Lower leg skin (tissue), 4 donors: ENCODE measurements at places on chromosomes 3 and 15.

GRCh38 chr3:67593761-67594234, 60.6 kb downstream of the SUCLG2 start:
- DNase-seq = no peak

DNA sequence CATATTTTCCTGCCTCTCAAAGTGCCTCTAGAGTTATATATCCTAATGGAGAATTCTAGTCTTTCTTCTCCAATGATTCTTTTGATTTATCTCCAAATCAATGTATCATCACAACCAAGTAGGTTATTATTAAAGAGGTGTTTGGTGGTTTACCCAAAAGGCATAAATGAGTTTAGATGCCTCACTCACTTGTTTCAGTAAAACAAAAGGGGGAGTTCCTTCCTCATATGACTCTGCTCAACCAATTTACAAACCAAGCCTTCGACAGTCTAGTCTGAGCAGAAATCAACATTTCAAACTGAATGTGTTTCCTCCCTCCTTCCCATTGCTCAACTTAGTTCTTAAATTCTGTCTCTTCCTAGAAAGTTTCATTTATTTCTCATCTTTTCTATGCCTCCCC, 116.5 kb downstream of the TNIK start:
- no peak for DNase-seq

- no peak for DNase-seq
These were observed 31.6 kb downstream of the DNAJB8 start for GRCh38 chr3:128435058-128435457.

- DNase-seq = no peak
These were observed 80.3 kb upstream of the KCNMB2 start for GRCh38 chr3:178455946-178456345.

DNA sequence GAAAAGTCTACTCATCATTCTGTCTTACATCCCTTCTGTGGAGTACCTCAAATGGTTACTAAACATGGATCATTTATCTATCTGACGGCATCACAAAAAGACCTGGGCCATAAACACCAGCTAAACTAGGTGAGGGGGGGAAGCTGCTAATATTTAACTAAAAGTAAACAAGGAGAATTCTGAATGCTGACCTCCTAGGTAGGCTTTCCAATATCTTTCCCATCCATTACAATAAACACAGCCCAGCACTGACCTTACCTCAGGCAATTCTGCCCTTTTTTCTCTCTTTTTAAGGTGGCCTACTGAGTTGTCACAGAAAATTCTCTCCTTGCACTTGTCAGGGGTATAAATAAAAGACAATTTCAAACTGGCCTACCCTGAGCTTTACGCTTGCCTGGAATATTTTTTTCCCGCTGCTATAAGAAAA, 33.1 kb downstream of the USF3 start:
- DNase-seq = no peak

DNA sequence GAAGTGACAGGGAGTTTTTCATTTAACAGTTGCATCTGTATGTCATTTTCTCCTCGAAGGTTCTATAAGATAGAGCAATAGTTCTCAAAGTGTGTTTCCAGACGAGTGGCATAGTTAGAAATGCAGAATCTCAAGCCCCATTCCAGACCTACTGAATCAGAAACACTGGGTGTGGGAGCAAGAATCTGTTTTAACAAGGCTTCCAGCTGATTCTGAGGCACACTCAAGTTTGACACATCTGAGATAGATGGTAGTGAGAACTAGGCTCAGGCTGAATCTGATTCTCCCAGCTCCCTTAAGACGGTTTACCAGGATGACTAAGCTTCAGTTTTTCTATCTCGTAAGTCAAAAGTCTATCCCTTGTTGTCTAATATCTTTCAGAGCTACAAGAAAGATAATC, 159.8 kb upstream of the NUDT16 start:
- no peak for DNase-seq

- no peak for DNase-seq
These were observed 29.7 kb upstream of the TOPBP1 start for GRCh38 chr3:133691273-133692107.

DNA sequence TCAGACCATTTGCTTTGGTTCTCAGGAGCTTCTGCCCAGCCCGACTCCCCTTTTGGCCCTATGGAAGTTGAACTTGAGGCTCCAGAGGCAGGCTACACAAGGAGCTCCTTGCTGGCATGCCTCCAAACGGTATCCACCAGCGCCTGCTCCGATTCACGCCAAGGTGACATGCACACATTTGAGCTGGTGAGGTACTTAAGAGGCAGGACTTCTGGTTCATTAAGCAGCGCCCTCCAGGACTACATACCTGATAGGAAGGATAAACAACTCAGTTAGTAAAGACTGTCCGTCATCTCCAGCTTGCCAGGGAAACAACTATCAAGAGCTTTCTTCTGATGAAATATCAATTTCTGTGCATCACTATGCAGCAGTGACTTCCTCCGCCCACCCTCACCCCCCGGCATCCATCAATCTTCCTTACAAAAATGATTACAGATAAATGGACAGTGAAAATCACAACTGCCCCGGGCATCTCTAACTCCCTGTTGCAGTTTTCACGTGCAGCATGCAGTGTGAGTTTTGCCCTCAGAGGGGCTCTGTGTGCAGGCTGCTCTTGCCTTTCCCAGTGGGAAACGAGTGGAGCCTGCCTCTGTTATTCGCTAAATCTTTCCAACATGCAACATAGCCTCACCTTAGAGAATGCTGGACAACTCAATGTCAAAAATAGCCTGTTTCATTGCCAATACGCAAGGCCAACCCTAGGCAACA, 122.9 kb downstream of the ARRDC4 start:
- no peak for DNase-seq

DNA sequence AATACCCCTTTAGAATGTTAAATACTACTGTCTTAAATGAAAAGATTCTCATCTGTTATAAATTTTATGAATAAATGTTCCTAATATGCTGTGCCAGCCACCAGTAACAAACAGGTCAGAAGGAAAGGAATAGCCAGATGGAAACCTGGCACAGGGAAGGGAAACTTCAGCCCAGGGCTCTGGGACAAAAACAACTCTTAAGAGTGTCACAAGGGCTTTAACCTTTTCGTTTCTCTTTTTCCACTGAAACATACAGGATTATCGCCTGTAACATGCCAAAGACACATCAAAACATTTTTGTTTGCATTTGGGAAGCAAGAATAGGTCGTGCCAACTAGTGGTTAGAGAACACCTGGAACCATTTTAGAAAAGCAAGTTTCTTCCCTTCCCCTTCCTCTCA, 109.0 kb upstream of the NEDD4 start:
- no peak for DNase-seq

- no peak for DNase-seq
These were observed 360.5 kb upstream of the NAALADL2 start for GRCh38 chr3:174498638-174499037.

DNA sequence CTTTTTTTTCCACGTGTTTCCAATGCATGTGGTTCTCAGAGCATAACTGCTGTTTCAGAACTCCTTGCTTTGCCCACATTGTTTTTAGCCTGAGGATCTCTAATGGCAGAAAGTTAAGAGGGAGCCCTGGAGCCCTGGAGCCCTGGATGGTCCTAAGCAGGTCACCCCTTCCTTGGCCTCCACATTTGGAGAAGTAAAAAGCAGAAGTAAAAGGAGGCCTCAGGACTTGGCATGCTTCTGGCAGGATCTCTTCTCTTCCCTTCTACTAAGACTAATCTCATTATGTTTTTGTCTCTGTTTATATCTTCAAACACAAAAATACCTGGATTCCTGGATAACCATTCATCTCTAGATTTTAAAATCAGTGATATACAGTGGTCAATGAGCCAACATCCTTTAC, 50.1 kb downstream of the P2RY1 start:
- no peak for DNase-seq

DNA sequence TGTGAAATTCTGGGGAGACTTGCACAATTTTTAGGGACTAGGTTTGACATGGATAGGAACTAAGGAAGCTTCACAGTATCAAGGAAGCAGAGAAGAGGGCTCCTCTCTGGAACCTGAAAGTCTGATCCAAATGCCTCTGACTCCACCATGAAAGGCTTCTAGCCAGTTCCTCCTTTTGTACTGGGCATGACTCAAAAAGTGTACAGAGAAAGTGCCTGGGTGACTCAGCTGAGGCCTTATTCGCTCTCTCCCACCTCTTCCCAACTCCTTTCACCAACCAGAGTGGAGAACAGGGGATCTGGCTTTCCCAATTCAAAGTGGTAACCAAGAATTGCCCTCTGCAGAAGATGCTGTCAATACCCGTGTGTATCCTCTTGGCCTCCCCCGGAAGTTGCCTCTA, 342.9 kb upstream of the PROK2 start:
- DNase-seq = no peak

DNA sequence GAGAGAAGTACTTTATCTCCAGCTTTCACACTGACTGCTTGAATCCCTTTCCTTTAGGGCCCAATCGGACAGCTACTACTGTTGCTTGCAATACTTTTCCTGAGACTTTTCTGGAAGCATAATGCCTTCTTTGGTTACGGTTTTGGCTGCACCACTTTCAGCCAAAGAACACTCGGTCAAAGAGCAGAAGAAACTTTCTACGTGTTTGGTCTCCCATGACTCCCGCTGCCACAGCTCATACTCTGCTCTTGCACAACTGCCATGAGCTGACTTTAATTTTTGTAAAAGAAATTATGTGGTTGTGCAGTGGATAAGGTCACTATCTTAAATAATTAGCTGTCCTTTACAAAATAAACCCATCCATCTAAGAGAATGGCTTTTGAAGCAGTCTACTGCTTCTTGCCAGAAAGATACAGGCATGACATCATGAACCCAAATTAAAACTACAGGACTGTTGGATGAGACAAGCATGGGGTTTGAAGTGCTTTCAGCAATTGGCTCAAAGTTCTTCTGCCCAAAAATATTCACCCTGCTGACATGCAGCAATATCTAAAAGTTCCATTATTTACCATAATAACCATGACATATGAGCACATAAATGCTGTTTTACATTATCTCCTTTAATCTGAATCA, 42.0 kb downstream of the PROS1 start:
- DNase-seq = no peak

DNA sequence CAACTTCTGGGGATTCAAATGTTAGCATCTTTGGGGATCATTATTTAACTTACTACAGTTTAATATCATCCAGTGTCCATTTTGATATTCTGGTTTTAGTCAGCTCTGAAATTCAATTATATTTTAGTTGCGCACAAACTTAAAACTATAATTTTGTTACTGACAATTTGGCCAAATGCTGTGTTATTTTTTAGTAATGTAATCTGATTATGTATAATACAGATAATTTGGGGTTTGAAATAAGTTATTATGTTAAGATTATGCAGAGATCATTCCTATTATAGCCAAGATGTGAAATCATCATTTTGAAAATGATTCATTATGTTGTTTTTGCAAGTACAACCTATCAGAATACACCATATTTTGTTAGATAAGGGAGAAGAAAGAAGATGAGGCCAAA, 706.1 kb downstream of the ROBO2 start:
- DNase-seq = no peak

- DNase-seq = no peak
These were observed 88.6 kb upstream of the ZNF280D start for GRCh38 chr15:56821721-56822425.

DNA sequence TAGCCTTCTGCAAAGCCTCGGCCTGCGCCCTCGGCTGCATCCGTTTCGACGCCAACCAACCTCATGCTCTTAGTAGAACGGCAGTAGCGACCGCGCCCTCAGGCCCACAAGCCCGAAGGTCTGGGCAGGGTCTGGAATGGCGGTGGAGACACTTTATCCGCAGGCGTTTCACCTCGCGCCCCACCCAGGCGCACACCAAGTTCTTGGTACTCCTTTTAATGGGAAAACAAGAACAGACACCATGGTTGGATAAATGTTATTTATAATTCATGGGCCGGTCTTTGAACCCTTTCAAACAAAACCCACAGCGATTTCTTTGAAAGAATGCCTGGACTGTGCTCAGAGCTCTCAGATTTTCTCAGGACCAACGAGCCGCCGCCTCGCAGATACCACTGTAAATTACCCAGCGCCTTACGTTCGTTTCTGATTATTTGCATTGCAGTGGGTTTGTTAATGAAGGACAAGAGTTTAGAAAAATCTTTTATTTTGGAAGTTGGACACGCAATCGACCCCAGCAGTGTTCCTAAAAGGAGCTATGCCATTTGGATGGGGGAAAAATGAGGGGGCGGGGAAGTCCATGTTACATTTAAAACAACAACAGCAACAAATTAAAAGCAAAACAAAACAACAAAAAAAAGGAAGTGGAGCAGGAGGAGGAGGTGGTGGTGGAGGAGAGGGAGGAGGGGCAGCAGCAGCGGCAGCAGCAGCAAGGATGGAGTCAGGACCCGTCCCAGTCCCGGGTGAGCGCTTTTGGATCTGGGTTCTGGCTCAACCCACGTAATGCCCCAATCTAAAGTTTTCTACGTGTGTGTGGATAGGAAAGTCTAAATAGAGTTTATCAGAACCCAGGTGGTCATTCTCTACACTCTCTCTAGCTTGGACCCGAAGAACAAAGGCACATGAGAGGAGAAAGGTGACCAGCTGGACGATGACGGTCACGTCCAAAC, 993 bp upstream of the ISL2 start:
- peak; percentile 81 for DNase-seq

DNA sequence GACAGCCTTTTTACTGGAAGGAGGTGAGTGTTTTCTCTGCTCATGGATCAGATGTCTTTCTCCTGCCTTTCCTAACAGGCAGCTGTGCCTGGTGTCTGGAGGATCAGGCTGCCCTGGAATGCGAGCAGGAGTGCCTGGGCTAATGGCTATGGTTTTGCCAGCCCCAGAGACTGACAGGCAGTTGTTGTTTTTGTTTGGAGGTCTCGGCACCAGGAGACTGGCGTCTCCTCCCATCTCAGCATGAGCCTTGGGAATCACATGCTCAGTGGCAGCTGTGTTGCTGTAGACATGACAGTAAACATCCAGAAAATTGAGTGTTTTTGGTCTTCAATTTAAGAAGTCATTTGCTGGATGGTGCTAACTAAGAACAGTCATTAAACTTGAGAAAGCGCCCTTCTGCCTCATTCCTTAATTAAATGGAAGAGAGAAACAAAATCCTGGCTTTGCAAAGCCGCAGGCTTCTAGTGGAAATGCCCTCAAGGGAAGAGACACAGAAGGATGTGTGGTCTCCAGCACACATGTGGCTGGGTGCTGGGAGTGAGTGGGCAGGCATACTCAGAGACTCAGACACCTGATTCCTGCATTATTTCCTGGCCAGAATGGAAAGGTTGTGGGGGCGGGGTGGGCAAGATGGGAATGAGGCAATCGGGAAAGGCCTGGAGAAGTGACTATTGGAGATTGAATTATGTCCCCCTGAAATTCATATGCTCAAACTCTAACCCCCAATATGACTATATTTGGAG, 97.0 kb upstream of the NMNAT3 start:
- DNase-seq = no peak

- DNase-seq = no peak
These were observed 10.7 kb upstream of the TRPM7 start for GRCh38 chr15:50697109-50697797.
